Femur (tissue), 1 donor: ENCODE measurements at places on chromosomes 13 and 19.

- DNase-seq, result no peak
Observed at GRCh38 chr13:72970956-72971355, 87.8 kb upstream of the KLF5 start.

- peak; percentile 70 for DNase-seq
Observed at GRCh38 chr19:42529248-42529764, 1.0 kb upstream of the CEACAM1 start.

- DNase-seq, result peak; percentile 23
Observed at GRCh38 chr19:17001603-17002183, 24.9 kb downstream of the CPAMD8 start.

GRCh38 chr19:40163541-40164129 is 27.6 kb upstream of the MAP3K10 start:
- DNase-seq, result no peak

- DNase-seq, result no peak
Observed at GRCh38 chr13:37026771-37027170, 26.2 kb downstream of the EXOSC8 start.

DNA sequence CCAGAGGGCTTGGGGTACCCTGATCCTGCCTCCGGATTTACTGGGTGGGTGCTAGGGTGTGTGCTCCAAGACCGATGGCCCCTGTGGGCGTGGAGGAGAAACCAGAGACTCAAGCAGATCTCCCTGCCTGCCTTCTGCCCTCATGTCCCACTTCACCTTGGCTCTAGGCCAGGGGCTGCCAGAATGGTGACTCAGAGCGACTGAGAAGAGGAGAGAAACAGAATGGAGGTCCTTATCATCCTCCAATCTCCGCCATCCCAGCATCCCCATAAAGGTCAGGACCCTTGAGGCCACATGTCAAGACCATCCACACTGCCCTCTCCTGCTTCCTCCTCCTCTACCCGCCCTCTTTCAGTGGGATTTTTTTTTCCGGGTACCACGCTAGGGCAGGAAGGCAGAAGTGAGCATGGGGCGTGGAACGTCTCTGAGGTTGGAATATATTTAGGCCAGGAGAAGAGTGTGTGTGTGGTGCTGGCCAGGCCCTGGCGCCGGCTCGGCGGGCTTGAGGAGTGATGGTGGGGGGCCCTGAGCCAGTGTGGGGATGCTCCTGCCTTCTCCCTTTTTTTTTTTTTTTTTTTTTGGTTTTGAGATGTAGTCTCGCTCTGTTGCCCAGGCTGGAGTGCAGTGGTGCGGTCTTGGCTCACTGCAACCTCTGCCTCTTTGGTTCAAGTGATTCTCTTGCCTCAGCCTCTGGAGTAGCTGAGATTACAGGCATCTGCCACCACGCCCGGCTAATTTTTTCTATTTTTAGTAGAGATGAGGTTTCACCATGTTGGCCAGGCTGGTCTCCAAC is 22.3 kb downstream of the IER2 start:
- peak; percentile 77 for DNase-seq

DNA sequence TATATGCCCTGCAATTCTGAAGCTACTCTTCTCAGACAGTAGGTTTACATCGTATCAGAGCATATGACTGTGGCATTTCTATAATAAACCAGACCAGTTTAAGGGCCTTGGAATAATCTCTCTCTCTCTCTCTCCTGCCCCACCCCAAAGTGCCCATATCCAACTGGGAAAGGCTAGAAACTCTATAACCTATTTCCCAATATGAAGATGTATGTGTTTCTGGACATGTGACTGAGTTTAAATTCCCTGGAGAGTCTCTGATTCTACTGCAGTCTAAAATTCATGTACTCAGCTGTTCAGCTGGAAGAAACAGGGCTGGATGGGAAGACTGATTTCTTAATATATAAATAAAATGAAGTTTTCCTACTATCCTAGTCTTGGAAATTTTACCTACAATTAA is 91.9 kb upstream of the MBNL2 start:
- no peak for DNase-seq

GRCh38 chr19:54481326-54481930 is 8.3 kb upstream of the CDC42EP5 start:
- DNase-seq, result peak; percentile 67

GRCh38 chr13:112875627-112876026 is 93.4 kb upstream of the MCF2L start:
- DNase-seq, result no peak

- peak; percentile 79 for DNase-seq
Observed at GRCh38 chr19:14544977-14545715, 15.8 kb downstream of the TECR start.

DNA sequence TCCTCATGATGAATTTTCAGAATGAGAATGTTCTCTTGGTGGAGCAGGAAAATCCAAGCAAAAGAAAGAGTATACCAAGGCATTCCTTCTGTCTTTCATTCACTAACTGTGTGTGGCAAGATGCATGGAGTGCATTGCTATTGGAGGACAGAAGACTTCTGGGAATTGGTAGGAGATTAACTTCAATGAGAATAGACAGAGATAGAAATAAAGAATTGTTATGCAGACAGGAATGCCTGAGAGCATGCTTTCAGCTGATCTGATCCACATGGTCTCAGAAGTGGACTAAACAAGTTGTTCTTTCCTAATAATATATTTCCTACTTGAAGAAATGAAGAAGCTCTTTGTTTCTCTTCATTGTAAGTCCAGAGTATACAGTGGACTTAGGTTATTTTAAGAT is 303.6 kb downstream of the MYO16 start:
- no peak for DNase-seq

DNA sequence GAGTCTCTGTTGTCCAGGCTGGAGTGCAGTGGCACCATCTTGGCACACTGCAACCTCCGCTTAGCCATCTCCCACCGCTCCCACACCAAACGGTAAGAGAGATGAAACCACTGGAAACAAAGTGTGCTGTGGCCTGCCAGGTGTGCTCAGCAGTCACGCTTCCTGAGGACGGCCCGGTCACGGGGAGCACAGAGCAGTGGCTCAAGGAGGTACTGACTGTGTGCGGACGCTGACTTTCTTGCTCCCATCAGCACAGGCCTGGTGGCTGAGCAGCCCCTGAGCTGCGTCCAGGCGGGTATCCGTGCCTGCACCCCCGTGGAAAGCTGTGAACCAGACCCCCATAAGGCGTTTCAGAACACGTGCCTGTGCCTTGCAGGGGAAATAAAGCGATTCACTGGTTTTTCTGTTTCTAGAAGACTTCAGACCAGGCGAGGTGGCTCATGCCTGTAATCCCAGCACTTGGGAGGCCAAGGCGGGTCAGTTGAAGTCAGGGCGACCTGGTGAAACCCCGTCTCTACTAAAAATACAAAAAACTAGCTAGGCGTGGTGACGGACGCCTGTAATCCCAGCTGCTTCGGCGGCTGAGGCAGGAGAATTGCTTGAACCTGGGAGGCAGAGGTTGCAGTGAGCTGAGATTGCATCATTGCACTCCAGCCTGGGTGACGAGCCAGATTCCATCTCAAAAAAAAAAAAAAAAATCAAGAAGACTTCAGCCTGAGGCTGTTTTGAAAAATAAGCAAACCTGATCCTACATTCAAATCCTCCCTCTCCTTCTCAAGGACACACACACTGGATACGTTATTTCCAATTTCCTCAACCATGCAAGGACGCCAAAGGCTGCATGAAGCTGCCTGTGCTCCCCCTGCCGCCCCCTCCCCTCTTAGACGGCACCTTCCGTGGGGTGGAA is 25.5 kb downstream of the ADPRHL1 start:
- peak; percentile 14 for DNase-seq

GRCh38 chr19:36092566-36092965 is 18.4 kb upstream of the OVOL3 start:
- DNase-seq, result no peak

- DNase-seq, result peak; percentile 83
Observed at GRCh38 chr19:10259162-10259905, 7.3 kb downstream of the MRPL4 start.

GRCh38 chr19:18292810-18293641 is 11.6 kb upstream of the JUND start:
- peak; percentile 92 for DNase-seq

GRCh38 chr13:95073747-95074311 is 227.4 kb downstream of the ABCC4 start:
- DNase-seq, result no peak
